ENCODE measurements at places on chromosomes 1 and 21. TPM values are rescaled to one million over a fixed set of nuclear protein-coding genes. Genes with fewer than 3 reads are reported as not detected.

DNA sequence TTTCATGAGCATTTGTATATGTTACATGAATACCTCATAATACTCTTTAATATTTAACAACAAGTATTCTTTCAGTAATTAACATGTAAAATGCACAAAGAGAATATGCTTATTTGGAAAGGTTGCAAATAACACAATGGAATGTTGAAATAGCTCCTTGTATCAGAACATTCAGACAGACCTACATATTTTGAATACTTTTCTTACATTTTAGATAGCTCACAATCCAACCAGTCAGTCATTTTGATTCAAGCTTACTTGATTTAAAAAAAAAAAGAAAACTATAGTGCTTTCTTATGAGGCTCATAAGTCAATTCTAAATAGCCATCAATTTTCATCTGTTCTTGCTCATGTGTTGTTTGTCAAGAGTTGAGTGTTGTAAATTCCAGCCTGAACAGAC is 518.8 kb downstream of the ADGRL2 start:
- DNase-seq: no peak

DNA sequence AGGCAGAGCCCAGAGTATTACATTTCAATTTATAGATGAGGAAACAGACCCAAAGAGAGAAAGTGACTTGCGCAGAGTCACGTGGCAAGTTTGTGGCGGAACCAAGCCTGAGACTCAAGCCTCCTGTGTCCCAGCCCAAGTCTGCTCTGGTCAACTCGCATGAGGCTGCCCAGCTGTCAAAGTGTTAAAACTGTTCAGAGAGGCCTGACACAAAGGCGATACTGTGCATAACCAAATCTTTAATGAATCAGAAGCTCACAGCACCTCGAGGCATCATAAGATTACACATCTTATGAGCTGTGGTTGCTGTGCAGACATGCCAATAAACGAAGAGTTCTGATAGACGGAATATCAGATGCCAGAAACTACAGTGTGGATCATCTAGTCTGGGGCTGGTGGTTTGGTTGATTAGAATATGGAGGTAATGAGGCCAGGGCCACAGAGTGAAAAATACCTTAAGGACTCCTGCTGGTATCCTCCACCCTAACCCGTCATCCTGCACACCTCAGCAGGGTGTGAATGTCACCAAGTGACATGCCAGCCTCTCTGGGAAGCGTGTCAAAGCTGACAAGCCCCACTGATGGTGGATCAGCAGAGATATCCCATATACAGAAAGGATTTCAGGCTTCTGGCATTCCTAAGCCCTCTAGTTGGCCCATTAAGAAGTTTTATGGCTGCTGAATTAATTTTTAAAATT is 42.2 kb downstream of the TNNT2 start:
- no peak for DNase-seq

DNA sequence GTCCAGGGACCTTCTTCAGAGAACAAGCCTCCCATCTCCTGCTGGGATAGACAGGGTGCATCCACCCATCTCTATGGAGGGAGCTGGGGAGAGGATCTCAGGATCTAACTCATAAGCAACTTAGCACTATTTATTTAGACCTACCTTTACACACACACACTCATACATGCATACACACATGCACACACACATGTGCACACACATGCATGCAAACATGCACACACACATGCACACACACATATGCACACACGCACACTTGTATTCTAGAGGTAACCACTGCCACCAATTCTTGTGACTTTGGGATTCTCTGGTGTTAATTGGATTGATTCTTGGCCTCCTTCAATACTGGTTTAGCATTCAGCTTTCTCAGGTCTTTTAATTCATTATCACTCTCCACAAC is 9.8 kb downstream of the MT1HL1 start:
- DNase-seq: no peak

- DNase-seq: no peak
Observed at GRCh38 chr1:240031009-240031408, 60.7 kb upstream of the FMN2 start.

GRCh38 chr1:225650179-225650578 is 2.7 kb downstream of the ENAH start:
- no peak for DNase-seq

DNA sequence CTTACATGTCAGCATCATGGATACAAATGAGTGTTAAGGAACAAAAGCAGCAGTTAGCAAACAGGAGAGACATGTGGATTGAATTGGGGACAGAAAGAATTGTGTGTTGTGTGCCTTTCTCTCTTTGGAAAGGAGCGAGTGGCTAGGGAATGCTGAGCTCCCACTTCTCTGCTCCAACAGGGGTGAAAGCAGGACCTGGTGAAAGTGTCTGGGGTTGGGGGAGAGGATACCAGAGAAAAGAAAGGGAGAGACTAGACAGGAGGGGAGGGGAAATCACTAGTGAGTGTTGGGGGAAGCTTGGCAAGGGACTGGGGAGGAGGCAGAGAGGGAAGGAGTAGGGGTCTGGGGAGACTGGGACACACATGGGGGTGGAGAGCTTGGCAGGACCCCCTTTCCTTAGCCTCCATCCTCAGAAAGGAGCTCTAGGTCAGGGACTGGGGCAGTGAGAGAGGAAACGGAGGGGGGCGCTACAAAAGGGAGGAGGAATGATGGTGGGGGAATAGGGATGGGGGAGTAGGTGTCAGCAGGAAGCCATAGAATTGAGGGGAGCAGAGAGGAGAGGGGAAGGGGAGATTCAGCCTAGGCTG is 2.2 kb downstream of the KIRREL1 start:
- DNase-seq: no peak

DNA sequence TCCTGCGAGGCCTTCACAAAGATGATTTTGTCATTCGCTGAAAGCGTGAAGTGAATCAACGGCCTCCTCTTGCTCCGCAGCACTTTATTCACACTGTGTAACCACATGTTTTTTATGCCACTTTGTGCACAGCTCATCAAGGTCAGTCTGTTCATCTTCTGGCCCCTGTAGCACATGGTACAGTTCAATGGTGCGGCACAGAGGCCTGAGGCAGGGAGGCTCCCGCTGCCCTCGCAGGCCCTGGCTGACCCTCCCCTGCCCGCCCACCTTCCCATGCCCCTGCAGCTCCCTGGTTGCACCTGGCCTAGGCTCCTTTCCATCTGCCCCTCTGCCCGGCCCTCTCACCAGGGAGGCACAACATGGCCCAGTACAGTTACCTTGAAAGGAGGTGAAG is 87.5 kb downstream of the CD247 start:
- no peak for DNase-seq

GRCh38 chr1:16241221-16241708 is 4.3 kb upstream of the CPLANE2 start:
- DNase-seq: no peak

- no peak for DNase-seq
Observed at GRCh38 chr1:212190169-212190568, 95.0 kb upstream of the PPP2R5A start.

GORAB gene
- total RNA-seq: 10.9 TPM

AIRE gene
- not detected for total RNA-seq

FCMR gene
- total RNA-seq: 1.3 TPM

SPRR1A gene
- not detected for total RNA-seq

PLCH2 gene
- total RNA-seq: 1.0 TPM

TMEM167B gene
- total RNA-seq: 47.4 TPM

Measured in heart left ventricle (tissue), 16 donors.